NCI-H1417 (cell line): ENCODE measurements at places on chromosomes 6 and 20.

DNA sequence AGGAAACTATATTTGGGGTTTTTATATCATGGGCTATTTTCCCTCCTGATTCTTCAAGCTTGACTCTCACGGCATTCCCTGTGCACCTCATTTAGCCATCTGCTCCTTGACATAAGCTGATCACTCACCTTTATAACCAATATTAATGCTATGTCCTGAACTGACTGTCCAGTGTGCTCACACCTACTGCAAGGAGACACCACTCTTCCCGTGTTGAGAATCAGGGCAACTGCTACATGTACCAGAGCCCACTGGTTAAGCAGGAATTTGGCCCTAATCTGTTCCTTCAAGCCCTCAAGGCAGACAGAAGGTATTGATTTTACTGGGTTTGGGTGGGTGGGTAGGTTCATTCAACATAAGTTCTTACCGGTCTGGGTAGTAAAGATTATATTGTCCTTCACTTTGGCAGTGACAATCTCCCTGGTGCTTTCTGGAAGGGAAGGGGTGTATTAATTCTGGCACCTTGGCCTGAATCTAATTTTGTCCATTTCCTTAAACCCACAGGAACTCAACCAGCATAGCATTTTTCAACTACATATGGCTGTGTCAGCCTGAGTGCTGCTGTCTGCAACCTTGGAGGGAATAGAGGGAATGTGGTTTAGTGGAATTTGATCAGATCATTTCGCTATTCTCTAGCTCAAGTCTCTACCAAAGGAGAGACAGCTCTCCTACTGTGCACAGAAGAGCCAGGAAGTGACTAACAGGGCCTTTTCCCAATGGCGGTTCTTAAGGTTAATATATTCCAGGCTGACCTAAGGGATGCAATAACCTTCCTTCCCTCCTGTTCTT, 293.2 kb downstream of the BTBD9 start:
- DNase-seq: no peak

DNA sequence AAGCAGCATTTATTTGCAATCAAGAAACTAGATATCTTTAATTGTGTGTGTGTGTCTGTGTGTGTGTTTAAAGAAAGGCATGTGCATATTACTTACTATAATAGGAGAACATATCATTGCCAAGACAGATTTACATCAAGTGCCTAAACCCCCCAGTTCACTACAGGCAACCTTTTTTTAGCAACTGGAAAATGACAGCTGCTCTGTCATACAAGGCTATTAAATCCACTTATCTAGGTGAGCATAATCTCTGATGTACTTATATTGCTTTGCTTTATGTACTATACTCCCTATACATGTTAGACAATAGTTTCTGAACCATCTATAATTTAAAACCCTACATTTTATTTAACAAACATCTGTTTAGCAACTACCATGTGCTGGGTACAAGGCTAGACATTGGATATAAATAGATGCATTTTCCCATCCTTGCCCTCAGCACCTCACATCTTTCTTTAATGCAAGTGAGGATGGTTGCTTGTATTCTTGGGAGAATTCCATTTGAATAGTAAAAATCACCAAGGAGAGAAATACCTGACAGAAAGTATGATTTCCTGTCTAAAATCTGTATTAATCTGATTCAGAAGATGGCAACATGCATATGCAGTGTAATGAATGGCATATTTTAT, 398.3 kb downstream of the LAMA2 start:
- peak; percentile 46 for DNase-seq

GRCh38 chr6:11196511-11197174, 35.8 kb downstream of the NEDD9 start:
- DNase-seq: no peak

DNA sequence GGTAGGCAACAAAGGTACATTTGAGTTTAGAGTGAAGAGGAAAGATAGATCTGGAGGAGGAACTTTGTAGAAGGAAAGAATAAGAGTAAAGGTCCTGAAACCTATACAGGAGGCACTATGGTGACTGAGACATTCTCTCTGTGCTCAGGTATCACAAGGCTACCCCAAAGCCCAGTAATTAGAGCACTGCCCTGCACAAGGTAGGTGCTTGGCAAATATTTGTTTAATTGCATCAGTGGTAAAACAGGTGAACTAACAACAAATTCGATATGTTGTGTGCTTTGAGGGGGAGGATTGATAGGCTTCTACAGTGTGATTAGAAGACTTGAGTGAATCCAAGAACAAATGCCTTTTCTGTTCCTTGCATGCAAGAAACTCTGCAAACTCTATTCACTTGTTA, 6.8 kb upstream of the TSHZ2 start:
- no peak for DNase-seq

DNA sequence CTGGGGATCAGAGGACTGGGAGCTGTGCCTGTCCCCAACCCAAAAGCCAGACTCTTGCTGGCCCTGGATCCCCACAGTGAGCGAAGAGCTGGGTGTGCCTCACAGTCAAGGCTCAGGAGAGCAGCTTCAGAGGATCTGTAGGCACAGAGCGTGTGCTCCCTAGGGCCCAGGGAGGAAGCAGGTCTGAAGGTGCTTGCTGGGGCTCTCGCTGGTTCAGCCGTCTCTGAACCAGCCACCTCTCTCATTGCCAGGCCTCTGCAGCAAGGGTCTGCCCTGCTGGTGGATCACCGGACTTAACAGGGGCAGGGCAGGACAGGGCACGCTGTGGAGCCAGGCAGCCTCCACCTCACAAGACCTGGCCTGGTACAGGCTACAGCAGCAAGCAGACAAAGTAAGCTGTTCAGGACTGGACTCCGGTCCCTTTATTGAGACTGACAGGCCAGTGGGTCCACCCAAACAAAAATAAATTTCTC, 13.8 kb downstream of the PCIF1 start:
- DNase-seq: no peak

- peak; percentile 65 for DNase-seq
Measured at GRCh38 chr6:118565311-118565960, 17.3 kb downstream of the PLN start.

- DNase-seq: peak; percentile 69
Measured at GRCh38 chr6:49556429-49556837, 6.0 kb downstream of the C6orf141 start.

GRCh38 chr6:70616728-70617260, 50.1 kb downstream of the SDHAF4 start:
- DNase-seq: no peak

- DNase-seq: no peak
Measured at GRCh38 chr6:32614366-32615081, 22.7 kb upstream of the HLA-DQA1 start.

- no peak for DNase-seq
Measured at GRCh38 chr20:17618673-17619013, 48.8 kb downstream of the DSTN start.

DNA sequence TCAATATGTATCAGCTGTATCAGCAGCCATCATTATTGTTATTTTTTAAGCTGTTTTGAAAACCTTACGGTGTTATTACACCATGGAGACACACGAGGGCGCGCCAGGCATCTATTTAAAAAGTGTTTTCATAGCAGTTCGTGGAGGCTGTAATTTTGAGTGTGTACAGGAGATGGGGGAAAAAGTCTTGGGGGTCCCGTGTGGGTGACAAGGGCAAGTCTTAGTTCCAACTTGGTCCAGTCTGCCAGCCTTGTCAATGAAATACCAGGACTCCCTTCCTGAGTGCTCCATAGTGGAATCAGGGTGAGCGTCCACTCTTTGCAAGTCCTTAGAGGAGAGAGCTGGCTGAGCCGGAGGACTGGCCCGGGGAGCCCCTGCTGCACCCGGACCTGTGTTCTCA, 43.3 kb downstream of the SLC2A10 start:
- peak; percentile 62 for DNase-seq

- no peak for DNase-seq
Measured at GRCh38 chr6:162262466-162263196, 464.9 kb downstream of the PRKN start.

- no peak for DNase-seq
Measured at GRCh38 chr20:47783828-47784598, 1.3 kb downstream of the SULF2 start.

GRCh38 chr6:15715060-15715459, 52.2 kb upstream of the DTNBP1 start:
- DNase-seq: no peak

GRCh38 chr20:32474009-32474716, 111.0 kb downstream of the NOL4L start:
- no peak for DNase-seq

DNA sequence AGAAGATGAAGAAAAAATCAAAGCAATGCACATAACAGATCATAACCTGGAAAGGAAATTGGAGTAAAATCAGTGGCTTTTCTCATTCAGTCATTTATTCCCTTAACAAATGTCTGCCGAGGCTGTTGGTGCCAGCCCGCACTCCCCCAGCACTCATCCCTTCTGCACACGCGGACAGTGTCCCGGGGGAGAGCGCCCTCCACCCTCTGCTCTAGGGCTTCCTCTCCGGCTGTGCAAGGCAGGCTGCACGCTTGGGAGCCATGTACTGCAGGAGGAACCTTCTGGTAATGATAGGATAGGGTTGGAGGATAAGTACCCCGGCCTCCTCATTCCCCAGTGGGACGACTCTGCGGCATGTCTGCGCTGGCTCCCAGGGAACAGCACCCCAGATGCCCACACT, 134.5 kb downstream of the PAX1 start:
- no peak for DNase-seq

- DNase-seq: no peak
Measured at GRCh38 chr6:105489216-105489530, 86.3 kb upstream of the PREP start.

GRCh38 chr20:46093531-46093930, 3.8 kb upstream of the NCOA5 start:
- no peak for DNase-seq

- peak; percentile 83 for DNase-seq
Measured at GRCh38 chr6:20952699-20953474, 418.6 kb downstream of the CDKAL1 start.

GRCh38 chr6:139295901-139296300, 4.1 kb upstream of the TXLNB start:
- DNase-seq: no peak

DNA sequence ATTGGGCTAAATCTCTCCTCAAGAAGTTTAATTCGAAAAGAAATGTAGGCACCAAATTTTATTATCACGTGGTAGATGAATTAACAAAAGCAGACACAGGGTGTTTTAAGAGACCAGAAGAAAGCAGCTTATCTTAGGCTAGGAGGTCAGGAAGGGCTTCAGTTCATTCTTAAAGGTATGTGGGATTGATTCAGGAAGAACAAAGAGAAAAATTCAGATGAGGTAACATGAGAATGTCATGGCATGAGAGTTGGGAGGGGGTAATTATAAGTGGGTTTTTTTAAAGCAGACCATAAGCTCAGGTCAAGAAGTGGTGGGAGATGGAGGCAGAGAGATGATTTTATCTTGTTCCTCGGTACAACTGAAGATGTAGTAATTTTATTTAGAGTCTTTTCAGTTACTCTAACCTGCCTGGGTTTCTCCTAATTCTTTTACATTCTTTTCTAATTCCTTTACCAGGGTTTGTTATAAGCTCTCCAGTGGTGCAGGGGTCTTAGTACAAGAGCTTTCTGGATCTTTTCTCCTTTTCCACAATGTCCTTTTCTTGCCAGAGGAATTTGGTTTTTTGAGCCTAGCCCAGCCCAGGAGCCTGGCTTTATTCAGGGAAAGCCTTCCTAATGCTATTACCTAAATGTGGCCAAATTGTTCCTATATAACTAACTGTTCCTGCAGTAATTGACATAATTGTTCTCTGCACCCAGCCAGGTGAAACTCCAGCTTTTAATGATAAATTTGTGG, 474.1 kb upstream of the BTBD3 start:
- DNase-seq: no peak

- no peak for DNase-seq
Measured at GRCh38 chr6:46735720-46736031, 501 bp upstream of the PLA2G7 start.

DNA sequence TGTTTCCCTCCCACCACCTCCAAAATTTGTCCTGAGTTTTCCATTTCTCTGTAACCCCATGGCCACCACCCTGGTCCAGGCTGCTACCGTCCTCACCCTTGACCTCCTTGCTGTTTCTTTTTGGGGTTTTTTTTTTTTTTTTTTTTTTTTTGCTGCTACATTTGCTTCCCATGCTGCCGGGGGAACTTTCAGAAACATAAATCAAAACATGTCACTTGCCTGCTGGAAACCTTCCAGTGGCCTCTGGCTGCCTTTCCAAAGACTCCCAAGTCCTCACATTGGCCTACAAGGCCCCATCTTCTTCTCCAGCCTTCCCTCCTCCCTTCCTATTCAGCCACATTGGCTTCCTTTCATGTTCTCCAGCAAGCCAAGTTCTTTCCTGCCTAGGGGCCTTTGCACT, 50.4 kb upstream of the PTGIS start:
- no peak for DNase-seq

DNA sequence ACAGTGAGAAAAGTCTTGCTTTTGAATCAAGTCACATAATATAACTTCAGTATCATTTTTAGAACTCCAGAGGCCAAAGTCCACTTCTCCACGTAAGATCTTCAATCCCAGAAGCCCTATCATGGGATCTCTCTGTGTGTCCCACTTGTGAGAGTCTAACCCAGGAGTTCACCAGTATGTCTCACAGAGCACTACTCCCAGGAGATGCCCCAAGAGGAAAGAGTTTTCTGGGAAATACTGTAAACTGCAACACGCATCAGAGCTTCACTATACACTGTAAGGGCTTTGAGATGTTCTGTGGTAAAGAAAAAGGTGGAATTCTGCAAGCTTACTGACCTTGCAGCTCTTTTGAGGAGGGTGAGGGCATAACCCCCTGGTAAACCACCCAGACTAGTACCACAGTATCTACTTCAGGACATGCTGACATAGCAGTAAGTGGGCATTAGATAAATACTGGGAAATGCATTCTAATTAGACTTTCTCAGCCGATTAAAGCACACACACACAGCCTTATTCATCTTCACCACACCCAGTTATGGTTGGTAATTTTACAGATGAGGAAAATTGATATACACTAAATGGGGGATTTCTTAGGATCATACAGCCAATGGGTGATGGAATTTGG, 12.3 kb downstream of the DCBLD1 start:
- DNase-seq: no peak

DNA sequence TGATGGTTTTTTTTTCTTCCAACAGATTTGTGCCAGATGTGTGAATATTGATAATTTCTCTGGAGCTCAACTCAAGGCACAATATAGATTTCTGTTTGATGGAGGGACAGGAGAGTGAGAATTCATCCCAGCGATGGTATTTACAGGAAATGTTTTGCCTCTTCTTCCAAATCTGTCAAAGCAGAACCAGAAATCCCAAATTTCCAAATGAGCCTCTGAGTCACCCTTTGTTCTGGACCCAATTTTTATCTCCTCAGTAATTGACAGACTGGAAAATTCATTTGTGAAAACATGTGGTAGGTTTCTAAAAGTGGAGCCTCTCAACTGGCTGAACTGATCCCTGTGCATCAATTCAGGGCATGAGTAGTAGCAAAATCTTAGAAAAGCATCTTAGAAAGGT, 223.2 kb upstream of the TSHZ2 start:
- no peak for DNase-seq

- no peak for DNase-seq
Measured at GRCh38 chr20:5113615-5113986, 6.2 kb downstream of the PCNA start.

GRCh38 chr6:88086792-88087191, 39.2 kb downstream of the SPACA1 start:
- DNase-seq: no peak
